Gastroesophageal sphincter (tissue), 4 donors: ENCODE measurements at places on chromosomes 5 and 9.

DNA sequence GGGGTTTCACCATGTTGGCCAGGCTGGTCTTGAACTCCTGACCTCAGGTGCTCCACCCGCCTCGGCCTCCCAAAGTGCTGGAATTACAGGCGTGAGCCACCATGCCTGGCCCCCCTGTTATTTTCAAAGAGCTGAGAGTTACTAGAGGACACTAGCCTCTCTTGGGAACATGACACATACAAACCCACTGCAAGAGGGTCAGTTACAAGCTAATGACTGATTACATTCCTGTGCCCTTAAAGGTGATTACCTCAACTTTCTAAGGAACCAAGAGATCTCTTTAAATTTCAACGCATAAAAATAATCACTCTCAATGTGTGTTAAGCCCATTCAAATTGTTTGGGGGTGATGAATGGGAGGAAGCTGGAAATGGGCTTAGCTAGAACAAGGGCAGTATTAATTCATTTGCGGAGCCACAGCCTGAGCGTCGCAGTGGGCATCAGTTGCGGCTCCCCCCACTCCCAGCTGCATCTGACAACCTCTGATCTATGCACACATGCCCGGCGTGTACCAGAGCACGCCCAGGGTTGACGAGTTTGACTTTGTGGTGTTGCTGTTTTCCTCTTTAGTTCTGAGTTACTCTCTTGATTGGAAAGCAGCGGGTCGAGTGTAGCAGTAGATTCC is 146.9 kb downstream of the GOLPH3 start:
- ATAC-seq: no peak

DNA sequence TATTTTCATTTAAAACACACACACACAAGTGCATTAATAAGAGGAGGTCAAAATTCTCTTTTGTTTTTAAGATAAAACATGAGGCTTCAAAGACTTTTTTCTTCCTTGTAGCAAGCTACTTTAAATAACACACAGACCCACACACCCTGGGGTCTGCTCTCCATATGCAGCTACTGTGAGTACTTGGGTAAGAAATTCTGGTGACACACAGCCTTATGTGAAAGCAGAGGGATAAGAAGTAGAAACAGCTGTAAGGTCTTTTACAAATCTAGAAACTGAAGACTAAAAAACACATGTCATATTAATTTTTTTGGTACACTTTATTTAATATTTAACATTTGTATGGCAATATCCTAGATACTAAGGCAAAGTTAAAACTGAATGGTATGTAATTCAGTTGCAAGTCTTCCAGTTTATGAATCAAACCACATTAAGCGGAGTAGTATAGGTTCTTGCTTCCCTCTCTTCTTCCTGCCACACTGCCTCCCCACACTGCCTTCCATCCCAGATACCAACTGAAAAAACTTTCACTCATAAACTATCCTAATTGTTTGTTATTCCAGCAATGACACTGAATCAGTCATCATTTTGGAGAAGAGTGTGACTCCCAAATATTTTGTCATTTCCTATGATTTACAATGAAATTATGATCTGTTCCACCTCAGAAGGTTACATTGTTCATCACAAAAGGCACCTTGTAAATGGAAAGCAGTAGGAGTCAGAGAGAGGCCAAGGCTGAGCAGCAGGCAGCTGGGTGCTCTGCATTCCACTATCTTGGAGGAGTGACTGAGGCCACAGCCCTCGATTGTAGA is 92.0 kb downstream of the PLCXD3 start:
- ATAC-seq: no peak

DNA sequence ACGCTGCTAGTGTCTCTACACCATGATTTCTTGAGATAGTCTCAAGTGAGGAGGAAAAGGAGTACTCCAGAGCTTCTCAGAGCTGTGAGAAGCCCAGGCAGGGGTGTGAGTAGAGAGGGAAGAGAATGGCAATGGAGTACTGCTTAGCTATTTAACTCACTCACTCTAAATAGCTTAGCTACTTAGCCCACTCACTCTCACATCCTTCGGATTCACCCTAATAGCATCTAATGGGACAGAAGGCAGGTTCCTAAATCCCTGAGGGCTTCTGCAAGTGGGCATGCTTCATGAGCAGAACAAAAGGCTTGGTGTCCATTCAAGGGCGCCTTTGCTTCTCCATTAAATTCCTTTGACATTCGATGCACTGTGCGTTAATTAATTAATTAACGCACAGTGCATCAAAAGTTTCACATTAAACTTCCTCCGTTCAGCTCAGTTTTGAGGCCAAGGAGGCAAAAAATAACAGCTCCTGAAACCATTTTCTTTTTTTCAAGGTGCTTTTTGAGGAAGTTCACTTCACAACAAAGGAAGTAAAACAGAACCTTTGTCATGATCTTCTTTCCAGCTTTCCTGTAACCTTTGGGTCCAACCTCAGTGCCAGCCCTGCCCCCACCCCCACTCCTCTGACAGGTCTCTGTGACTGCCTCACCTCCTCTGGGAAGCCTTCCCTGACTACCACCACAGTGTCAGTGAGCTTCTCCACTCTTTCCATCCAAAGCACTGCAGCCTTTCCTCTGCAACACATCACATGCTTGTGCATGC is 294.0 kb downstream of the SEC61B start:
- ATAC-seq: no peak

GRCh38 chr5:143435210-143435657 is 31.7 kb upstream of the NR3C1 start:
- ATAC-seq: peak; percentile 22

GRCh38 chr5:96432216-96433065 is 607 bp downstream of the PCSK1 start:
- no peak for ATAC-seq

GRCh38 chr9:93223260-93224180 is 39.6 kb downstream of the WNK2 start:
- ATAC-seq: peak; percentile 40

GRCh38 chr5:33944543-33945132 is 8.5 kb downstream of the RXFP3 start:
- ATAC-seq: no peak

DNA sequence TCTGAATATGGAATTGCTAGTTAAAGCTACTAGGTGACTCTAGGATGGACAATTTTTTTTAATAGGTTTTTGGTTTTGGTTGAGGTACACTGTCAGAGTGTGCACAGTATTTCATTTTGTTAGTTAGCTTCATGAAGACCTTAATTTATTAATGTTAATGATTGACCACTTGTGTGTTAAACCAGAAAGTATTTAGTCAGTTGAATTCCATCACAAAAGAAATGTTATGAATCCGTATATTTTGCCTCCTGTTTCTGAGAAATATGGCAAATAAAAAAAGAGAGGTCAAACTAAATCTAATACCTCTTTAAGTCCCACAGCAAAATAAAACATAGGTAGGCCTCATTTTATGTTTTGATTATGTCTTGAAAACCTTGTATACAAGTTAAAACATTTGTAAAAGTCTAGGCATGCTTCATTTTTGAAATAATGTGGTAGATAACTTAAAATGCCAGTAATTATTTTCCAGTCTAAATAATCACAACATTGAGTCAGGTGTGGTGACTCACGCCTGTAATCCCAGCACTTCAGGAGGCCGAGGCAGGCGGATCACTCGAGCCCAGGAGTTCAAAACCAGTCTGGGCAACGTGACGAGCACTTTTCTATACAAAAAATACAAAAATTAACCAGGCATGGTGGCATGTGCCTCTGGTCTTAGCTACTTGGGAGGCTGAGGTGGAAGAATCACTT is 50.8 kb downstream of the ITGA1 start:
- no peak for ATAC-seq
